ENCODE measurements at places on chromosomes 2 and 18. TPM values are rescaled to one million over a fixed set of nuclear protein-coding genes. Genes with fewer than 3 reads are reported as not detected.

Gene AQP12A
- not detected for total RNA-seq

Gene TMEM37
- total RNA-seq, result not detected

Gene UGT1A10
- total RNA-seq, result not detected

Gene COL3A1
- total RNA-seq, result not detected

Gene LRRTM1
- total RNA-seq, result not detected

Gene C18orf54
- total RNA-seq, result 11.3 TPM

Gene FBXO36
- total RNA-seq, result 1.3 TPM

Gene C2orf92
- 17.5 TPM for total RNA-seq

Gene DPY30
- 63.1 TPM for total RNA-seq

Gene PTPN4
- total RNA-seq, result 32.9 TPM

Gene TLX2
- total RNA-seq, result 0.19 TPM

Gene ZRANB3
- total RNA-seq, result 37.9 TPM

Gene ZC3H6
- 11.1 TPM for total RNA-seq

Gene TMEFF2
- total RNA-seq, result not detected

Gene UBR3
- total RNA-seq, result 25.3 TPM

Gene COL5A2
- total RNA-seq, result 2.9 TPM

Gene PROKR1
- total RNA-seq, result not detected

Gene DSEL
- 0.39 TPM for total RNA-seq

Gene CCDC141
- total RNA-seq, result 10.6 TPM

Gene BOD1L2
- not detected for total RNA-seq

Gene EVA1A
- total RNA-seq, result 0.72 TPM

Gene SRBD1
- total RNA-seq, result 18.1 TPM

Gene DHRS9
- 11.5 TPM for total RNA-seq

Gene REEP1
- 0.45 TPM for total RNA-seq

Gene CIAO1
- total RNA-seq, result 82.9 TPM

Gene CABLES1
- total RNA-seq, result 6.5 TPM

Gene OTOF
- total RNA-seq, result 2.7 TPM

Gene RAB17
- 0.88 TPM for total RNA-seq

Gene SYT4
- total RNA-seq, result not detected

Gene ACKR3
- total RNA-seq, result 0.54 TPM

Gene LINC00305
- total RNA-seq, result not detected

Gene SNRPD1
- 135 TPM for total RNA-seq

Gene ABCB11
- not detected for total RNA-seq

Gene DNAJC5G
- total RNA-seq, result not detected

Gene SERPINB3
- total RNA-seq, result not detected

Gene SRSF7
- total RNA-seq, result 294 TPM

Gene SGPP2
- 1.3 TPM for total RNA-seq

Gene SERPINB7
- not detected for total RNA-seq

Gene FMNL2
- total RNA-seq, result 8.0 TPM

Gene GPR39
- total RNA-seq, result not detected

Gene PLCD4
- total RNA-seq, result 0.43 TPM

Gene IL36B
- not detected for total RNA-seq

Gene KCNF1
- not detected for total RNA-seq

Data from activated naive CD4-positive, alpha-beta T cell treated with anti-CD3 and anti-CD28 coated beads, Interleukin-2, amount 50 U/mL, for 72 hours (primary cell).